Dermis blood vessel endothelial cell (primary cell): ENCODE measurements at places on chromosomes 3 and 15. TPM values are rescaled to one million over a fixed set of nuclear protein-coding genes. Genes with fewer than 3 reads are reported as not detected.

- no peak for DNase-seq
Observed at GRCh38 chr3:140189267-140189666, 254.3 kb downstream of the CLSTN2 start.

- no peak for DNase-seq
Observed at GRCh38 chr3:168330983-168331382, 235.3 kb upstream of the GOLIM4 start.

GRCh38 chr3:12716605-12717151, 42.4 kb downstream of the TMEM40 start:
- peak; percentile 9 for DNase-seq

- DNase-seq = peak; percentile 26
Observed at GRCh38 chr3:37905346-37905745, 43.7 kb downstream of the CTDSPL start.

DNA sequence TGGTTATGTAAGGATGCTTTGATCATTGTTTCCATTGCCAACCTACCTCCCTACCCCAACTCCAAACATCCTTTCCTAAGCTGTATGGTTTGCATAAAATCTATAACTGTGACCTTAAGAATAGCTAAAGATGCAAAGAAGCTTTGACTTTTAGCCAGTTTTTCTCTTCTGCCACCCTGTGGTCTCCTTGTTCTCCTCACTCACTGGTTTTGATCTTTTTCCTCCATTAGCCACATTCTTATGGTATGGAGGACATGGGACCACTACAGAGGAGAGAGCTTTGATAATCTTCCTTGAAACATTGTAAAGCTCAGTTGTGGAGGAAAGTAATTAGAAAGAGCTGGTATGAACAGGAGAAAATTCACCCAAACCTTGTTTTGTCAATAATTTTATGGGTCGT, 115.9 kb downstream of the NEK11 start:
- DNase-seq = no peak

DNA sequence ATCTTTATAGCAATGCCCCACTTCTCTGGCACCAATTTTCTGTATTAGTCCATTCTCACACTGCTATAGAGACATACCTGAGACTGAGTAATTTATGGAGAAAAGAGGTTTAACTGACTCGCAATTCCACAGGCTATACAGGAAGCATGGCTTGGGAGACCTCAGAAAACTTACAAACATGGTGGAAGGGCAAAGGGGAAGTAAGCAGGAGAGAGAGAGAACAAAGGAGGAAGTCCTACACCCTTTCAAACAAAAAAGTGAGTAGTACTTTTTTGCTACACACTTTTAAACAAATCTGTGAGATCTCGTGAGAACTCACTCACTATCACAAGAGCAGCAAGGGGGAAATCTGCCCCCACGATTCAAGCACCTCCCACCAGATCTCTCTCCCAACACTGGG, 67.8 kb upstream of the ZBED2 start:
- DNase-seq = no peak

- peak; percentile 9 for DNase-seq
Observed at GRCh38 chr15:29952225-29952624, 130.0 kb upstream of the TJP1 start.

GRCh38 chr3:8220291-8220690, 281.3 kb upstream of the LMCD1 start:
- DNase-seq = no peak

DNA sequence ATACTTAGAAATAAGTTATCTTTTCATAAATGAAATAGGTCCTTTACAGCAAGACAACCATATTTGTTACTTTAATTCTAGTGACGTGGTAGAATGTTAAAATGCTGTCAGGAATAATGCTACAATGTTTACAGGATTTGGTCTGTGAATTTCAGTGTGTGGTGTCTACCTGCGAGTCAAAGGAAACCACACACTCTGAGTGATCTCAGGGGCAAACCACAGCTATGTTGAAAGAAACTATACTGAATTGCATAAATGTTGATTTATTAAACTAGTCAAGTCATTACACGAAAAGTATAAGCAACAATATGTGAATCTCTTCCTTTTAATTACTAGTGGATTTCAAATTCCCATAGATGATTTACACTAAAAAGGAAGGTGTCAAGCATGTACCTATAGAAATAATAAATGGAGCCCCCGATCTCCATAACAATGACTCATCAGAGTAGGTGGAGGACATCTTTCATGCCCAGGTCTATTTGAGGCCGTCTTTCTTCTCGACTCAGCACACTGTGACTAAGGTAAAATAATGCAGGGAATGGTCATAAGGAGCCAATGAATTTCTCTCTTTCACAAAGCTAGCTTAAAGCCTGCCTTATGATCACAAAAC, 463.0 kb downstream of the ERC2 start:
- no peak for DNase-seq

DNA sequence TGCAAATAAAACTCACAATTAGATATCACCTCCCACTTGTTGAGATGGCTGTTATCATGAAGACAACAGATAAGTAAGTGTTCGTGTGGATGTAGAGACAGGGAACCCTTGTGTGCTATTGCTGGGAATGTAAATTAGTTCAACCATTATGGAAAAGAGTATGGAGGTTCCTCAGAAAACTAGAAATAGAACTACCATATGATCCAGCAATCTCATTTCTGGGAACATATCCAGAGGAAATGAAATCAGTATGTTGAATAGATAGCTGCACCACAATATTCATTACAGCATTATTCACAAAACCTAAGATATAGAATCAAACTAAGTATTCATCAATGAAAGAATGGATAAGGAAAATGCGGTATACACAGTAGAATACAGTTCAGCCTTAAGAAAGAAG, 418.7 kb upstream of the CNTN6 start:
- no peak for DNase-seq

DNA sequence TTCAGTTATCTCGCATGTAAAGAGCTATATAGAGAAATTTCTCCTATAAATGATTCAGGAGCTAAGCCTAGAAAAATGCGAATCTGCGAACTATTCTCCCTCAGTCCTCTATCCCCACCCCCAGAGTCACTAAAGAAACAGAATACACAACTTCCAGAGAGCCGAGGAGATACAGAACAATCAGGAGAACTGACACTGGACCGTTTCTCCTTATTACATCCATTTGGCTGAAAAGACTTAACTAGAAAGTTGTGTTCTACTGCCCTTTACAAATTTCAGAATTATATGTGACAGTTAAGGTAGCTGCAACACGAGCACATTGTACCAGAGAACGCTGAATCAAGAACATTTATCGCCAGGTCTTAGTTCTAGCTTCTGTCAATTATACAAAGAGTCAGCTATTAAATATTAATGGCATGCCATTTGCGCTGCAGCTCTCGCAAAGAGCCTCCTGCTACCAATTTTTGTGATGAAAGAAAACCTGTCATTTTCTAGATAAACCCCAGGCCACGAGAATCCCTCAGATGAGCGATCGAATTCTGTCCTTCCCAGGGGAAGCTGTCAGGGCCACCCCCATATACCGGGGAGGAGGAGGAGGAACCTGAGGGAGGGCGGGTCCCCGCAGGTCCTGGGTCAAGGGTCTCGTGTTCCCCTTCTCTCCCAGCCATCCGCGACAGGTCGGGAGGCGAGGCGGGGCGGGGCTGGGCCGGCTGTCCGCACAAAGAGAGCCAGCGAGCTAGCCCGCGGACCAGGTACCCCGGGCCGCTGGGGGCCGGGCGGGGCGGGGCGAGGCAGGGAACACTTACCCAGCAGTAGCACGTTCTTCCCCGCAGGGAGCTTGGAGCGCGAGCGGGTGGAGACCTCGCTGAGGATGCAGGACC, 878 bp downstream of the DYNC1LI1 start:
- DNase-seq = peak; percentile 64

GRCh38 chr3:156668073-156668763, 6.2 kb upstream of the TIPARP start:
- DNase-seq = no peak

DNA sequence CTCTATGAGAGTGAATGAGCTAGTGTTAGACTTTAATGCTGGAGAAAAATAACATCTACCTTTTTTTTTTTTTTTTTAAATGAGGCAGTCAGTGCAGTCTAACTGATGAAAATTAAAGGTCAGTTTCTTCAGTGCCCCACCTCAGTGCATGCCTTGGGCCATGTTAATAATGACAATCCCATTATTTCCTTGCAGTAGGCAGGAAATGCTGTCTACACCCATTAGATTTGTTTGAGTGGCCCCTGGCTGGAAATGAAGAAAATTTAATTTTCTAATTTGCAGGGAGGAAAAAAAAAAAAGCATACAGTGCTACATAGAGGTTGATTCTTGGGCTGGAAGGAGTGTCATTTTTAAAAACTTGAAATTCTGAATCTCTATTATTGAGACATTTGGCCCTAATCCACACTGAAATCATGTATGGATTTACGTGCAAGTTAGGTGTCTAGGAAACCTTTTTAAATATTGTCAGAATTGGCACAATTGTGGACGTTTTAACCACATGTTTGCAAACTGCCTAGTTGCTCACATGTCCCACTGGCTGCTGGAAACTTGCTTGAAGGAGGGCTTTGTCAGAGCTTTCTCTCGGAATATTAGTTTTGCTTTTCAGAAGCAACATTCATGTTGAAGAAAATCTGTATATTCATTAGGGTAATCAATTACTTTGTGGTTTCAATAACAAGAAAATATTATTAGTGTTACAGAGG, 18.4 kb downstream of the FNDC3B start:
- no peak for DNase-seq

GRCh38 chr3:39808467-39809180, 785 bp upstream of the MYRIP start:
- peak; percentile 67 for DNase-seq

- peak; percentile 45 for DNase-seq
Observed at GRCh38 chr15:66702787-66703539, 927 bp downstream of the SMAD6 start.

Gene LRRC3B
- not detected in 2 replicates for total RNA-seq

Gene PARP16
- 2.0 and 3.0 TPM in 2 replicates for total RNA-seq

Gene GOLGA6L9
- total RNA-seq = 0.85 and 1.3 TPM in 2 replicates

Gene CLDN11
- 103 and 515 TPM in 2 replicates for total RNA-seq

Gene CORO2B
- total RNA-seq = 1.0 and 1.4 TPM in 2 replicates

Gene SGO1
- total RNA-seq = 2.6 and 10.5 TPM in 2 replicates

Gene PPP2R3A
- 7.3 and 9.9 TPM in 2 replicates for total RNA-seq

Gene NRG4
- 0.05 TPM in 1 of 2 replicates, not detected in the other for total RNA-seq
